ENCODE measurements at places on chromosomes 4 and X.

DNA sequence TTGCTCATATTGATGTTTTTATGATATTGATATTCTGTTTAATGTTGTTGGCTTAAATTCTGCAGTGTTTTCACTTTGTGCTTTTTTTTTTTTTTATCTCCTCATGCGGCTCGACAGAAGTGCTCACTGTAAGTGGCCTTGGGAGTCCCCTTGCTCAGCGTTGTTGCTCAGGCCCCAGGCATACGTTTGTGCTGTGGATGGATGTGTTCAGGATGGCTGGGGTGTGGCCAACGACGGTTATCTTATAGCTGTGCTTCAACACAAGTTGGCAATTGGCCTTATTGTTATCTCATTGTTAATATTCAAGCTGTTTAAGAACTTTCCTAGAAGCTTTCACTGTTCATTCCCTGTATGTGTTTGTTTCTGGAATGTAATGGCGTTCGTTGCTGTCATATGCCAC, 36.4 kb upstream of the CLCN4 start:
- no peak for DNase-seq

- no peak for DNase-seq
Observed at GRCh38 chr4:39763714-39764572, 66.0 kb downstream of the UBE2K start.

DNA sequence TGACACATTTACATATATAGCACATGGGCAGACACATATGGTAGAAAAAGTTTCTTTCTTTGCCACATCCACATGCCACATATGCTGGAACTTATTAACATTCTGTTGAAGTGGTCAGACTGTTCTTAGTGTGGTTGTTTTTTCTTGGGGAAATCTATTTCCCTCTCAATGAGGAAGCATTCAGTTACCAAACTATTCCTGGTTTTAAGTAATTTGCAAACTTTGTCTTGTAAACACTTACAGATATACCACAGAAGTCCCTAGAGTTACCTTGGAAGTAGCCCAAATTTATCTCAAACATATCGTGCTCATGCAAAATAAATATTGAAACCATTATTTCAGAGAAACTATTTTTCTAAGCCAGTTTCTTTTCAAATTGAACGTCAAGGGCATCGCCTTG, 625.5 kb upstream of the INTU start:
- no peak for DNase-seq

DNA sequence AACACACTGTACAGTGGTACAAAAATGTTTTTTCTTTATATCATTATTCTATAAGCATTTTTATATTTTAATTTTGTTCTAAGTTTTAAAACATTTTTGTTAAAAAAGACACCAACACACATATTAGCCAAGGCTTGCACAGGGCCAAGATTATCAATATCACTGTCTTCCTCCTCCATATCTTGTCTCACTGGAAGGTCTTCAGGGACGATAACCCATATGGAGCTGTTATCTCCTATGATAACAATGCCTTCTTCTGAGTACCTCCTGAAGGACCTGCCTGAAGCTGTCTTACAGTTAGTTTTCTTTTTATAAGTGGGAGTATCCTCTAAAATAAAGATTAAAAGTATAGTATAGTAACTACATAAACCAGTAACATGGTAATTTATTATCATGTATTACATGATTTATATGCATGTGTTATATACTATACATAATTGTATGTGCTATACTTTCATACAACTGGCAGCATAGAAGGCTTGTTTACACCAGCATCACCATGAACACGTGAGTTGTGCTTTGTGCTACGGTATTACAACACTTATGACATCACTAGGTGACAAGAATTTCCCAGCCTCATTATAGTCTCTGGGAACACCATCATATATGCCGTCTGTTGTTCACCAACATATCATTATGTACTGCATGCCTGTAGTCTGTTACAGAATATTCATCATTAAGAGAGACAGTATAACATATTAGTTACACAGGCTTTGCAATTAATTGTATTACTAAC, 90.7 kb downstream of the WDFY3 start:
- no peak for DNase-seq

GRCh38 chr4:24742773-24743172, 52.6 kb upstream of the SOD3 start:
- no peak for DNase-seq

GRCh38 chrX:22012931-22013330, 19.2 kb upstream of the PHEX start:
- DNase-seq, result no peak

- DNase-seq, result no peak
Observed at GRCh38 chrX:37349221-37350033, at the start of gene PRRG1. TSS of gene PRRG1 (plus strand) at chrX:37349364. CDS start at chrX:37406250, 56,886 bp downstream.

GRCh38 chr4:183962419-183962818, 57.3 kb downstream of the STOX2 start:
- DNase-seq, result no peak

DNA sequence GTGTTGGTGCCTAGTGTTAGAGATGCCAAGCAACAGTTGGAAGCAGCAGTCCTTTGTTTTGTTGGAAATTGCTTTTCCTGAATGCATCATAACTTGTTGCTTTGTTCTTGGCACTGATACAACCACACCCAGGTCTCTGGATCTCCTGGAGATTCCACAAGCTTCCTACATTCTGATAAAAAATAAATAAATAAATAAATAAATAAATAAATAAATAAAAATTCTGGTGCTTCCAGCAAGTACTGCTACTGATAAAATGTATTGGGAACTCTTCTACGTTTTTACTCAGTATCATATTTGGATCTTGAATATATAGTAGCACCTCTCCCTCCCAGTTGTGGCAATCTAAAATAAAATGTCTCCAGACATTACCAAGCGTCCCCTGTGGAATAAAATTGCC, 62.7 kb upstream of the GRID2 start:
- DNase-seq, result no peak

DNA sequence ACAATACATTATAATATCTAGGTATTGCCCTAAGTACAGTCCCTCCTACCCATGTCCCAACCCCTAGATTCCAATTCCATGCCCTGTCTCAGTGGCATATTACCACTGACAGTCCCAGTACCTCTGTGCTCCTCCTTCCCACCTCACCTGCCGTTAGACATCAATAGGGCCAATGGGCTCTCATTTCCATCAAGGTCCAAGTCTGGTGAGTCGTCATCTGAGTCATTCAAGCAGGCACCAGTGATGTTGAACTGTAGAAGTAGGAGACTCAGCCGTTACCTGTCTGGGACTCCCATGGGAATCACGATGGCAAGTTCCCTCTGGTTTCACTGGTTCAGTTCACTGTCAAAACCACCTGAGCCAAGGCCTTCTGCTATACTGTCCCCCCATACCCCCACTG, 51.7 kb downstream of the PHF8 start:
- DNase-seq, result no peak

GRCh38 chrX:8191022-8191421, 20.0 kb upstream of the VCX2 start:
- DNase-seq, result no peak

DNA sequence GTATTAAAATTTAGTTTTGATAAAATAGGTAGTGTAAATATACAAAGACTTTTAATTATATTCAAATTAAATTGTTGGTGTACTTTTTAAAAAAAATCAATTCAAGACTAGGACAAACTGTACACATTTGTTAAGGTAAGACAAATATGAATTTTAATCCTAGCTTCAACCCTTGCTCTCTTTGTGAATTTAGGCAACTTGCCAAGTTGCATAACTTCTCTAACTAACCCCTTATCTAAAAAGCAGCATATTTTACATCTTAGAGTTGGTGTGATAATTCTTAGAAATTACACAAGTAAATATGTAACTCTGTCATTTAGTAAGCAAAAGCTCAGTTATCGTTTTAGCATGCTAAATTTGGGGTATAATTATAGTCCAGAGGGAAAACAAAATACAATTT, 78.1 kb upstream of the FSTL5 start:
- no peak for DNase-seq

DNA sequence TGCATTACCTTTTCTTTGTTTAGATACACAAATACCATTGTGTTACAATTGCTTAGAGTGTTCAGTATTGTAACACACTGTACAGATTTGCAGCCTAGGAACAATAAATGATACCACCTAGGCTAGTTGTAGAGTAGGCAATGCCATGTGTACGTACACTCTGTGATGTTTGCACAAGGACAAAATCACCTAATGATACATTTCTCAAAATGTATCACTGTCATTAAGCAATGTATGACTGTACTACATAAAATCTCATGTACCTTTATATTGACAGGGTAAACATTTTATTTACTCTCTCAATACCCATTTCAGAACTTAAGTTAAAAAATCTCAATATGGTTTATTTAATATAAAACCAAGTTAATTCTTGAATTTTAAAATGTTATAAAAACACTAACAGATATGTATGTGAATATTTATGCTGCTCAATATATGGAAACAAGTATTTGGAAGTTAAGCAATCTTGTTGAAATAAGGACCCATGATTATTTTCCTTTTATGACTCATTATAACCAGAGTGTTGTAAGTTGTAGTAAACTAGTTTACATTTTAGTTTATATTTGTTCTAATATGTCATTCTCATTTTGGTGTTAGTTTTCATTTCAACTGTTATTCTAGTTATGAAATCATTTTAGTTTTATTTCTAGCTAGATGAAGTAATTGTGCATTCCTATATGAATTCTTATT, 409.2 kb downstream of the TLL1 start:
- no peak for DNase-seq

Data from activated T-helper 1 cell treated with Interleukin-2 at 50 U/mL for 16 hours (primary cell).